ENCODE measurements at places on chromosomes 5 and 9.

DNA sequence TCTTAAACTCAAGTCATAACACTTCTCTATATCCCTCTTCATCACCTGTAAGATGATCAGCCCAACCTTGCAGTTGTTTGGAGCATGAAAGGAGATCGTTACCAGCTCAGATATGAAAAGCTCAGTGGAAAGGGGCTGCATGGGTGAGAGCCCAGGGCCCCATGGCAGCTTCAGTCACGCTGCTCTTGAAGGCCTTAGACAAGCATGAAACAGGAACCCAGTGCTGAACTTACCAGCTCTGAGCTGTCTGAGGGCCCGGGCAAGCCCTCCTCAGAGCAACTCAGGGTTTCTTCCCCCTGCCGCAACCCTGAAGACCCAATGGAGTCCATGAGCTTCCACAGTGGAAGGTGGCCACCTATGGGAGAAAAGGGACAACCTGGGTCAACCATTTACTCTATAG lies 3.3 kb downstream of the HK3 start:
- peak; percentile 12 for DNase-seq

- DNase-seq = no peak
These were observed 105.1 kb downstream of the BRINP1 start for GRCh38 chr9:119264165-119264564.

GRCh38 chr5:76180814-76181805 lies 97.9 kb downstream of the SV2C start:
- peak; percentile 37 for DNase-seq

DNA sequence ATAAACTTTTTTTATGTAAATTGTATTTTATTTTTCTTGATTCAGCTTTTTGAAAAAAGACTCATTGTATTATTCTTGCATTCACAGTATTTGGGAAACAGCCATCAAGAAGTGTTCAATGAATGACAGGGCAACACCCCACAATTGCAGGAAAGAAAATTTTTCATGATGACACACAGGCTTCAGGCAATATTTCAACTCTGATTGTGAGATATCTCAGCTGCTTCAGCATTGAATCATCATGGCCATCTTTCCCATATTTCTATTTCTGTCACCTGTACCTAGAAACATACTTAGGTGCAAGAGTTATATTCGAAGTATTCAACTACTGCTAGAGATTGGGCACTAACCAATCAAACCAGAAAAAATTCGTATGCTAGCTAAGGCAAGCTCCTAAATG lies 446.0 kb downstream of the ISL1 start:
- no peak for DNase-seq

DNA sequence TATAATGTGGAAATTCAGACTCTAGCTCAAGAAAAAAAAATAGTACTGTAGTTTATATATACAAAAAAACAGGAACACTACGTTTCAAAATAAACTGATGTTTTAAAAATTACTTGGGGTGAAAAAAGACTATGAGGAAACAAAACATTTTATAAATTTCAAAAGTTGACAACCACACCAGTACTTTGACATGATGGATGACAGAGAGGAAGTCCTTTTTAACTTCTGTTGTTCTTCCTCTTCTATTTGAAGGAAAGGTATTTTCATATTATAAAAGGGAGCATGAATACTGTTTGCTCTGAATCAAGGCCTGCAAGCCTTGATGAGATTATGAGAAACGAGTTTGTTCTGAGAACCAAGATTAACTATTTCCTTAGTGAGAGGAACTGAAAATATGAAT lies 456.9 kb downstream of the TAF11L14 start:
- DNase-seq = no peak

DNA sequence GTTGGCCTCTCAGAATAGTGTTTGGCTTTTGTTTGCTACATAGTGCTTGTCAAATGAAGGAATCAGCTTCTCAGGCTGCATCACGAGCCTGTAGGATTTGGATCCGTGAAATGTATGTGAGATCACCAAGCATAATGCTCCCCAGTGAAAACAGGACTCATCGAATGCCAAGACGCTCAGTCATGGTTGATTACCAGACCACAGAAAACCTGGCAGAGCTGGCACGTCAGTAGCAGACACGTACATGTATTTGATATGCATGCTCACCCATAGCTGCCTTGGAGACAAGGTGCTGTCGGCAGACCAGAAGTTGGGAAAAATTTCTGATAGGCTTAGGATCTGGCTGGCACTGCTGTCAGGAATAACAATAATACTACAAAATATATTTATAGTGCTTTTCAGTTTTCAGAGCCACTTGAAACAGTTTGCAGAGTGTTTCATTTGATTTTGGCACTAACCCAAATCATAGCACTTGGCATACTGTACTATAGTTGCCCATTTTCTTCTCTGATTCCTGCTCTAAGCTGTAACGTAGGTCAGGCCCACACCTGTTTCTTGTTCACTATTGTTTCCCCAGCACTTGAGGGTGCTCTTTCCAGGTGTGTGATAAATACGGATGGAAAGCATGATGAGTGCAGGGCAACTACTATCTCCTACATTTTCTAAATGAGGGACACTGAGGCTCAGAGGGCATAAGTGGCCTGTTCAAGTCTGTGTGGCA lies 226.1 kb downstream of the NR3C1 start:
- no peak for DNase-seq

- DNase-seq = no peak
These were observed 39.7 kb upstream of the SLC25A51 start for GRCh38 chr9:37943345-37944265.

- no peak for DNase-seq
These were observed 318.9 kb upstream of the RIOK2 start for GRCh38 chr5:97501965-97502305.

DNA sequence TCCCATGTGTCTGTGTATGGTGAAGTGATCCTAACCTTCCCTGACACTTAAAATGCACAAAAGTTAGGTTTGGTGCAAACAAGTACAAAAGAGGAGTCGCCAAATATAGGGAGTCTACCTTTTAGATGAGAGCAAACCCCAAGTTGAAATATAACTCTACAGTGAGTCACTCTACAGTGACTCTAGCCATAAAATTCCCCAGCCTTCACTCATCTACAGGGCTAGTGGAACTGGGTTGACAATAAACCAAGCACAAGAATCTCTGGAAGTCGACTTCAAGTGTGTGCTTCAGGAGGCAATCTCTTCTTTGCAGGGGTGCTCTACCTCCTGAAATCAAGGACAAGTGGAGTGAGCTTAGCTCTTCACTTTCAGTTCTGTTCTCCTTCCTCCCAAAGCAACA lies 3.3 kb downstream of the SHISAL2B start:
- DNase-seq = no peak

DNA sequence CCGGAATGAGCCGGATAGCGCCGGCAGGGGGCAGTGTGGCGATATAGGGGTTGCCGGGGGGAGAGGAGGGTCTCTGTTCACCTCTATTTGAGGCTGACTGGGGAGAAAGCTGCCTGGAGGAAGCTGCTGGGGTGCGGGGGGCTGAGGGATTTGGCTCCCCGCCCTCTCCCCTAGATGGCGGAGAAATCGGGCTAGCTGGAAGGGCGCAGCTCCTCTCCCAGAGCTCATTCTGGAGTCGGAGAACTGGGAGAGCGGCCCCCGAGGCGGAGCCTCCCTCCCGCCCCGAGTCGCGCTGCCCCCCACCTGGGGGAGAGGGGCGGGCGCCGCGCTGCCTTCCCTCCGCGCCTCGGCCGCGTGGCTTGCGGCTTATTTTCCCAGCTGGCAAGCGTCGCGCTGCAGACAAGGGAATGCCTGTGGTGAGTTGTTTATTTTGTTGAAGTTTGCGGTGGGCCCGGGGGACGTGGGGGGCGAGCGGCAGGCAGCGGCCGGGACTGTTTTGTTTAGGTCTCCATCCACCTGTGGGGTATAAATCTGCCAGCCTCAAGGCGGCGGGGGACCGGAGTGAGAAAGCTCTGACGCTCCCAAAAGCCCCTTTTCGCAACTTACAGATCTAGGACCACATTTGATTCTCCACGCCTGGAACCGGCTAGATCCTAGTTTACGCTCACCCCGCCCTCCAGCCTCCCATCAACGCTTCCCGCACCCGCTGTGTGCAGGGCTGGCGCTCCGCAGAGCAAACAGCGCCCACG lies 4.1 kb upstream of the RGMB start:
- peak; percentile 59 for DNase-seq

- no peak for DNase-seq
These were observed 23.1 kb downstream of the NIM1K start for GRCh38 chr5:43215073-43215631.

DNA sequence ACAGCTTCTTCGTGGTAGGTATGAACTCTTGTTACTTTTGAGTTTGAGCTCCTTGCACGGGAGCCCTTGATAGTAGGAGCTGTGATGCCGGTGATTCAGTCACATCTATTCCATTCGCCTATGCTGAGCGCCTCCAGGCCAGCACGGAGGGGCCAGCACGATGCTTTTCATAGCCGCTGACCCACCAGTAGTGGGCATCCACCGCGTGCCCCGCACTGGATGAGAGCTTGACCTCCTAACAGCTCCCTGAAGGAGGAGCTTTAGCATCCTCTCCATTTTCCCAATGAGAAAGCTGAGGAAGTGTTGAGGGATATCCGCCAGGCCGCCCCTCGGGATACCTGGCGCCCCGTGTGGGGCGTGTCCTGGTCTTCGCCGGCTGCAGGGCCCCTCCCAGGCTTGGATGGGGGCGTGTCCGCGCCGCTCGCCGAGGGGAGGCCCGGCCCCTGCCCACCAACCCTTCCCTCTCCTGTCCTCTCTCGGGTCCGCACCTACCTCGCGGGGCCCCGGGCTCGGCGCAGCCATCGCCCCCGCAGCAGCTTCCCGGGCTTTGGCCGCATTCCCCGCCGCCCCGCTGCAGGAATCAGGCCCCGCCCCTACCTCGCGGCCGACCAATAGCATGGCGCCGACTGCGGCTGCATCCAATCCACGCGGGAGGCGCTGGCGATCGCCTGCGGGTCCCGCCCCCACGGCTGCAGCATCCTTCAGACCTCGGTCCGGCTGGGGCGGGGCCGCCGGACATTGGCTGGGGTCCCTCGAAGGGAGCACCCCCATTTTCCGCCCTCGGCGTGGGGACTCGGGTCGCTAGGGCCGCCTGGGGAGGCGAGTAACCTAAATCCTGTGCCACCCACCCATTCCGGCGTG lies at the start of gene PIP5KL1:
Gene PIP5KL1, minus strand, starts transcription at position 547 of the 861 bp plus-strand sequence. Its CDS starts 25 bp downstream, at position 522.
- peak; percentile 82 for DNase-seq

- no peak for DNase-seq
These were observed 243.8 kb downstream of the COX7C start for GRCh38 chr5:86861512-86861911.

DNA sequence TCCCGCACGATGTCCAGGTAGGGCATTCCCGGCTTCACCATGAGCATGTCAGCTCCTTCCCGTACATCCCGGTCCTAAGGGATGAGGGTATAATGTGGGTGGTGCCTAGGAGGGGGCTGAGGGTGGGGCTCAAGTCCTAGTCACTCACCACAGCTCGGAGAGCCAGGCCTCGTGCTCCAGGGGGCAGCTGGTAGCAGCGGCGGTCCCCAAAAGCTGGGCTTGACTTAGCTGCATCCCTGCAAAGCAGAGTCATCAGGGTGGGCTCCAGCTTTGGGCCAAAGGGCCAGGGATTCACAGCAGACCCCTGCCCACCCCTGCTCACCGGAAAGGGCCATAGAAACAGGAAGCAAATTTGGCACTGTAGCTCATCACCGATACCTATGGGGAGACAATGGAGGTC lies 11.6 kb downstream of the ALAD start:
- no peak for DNase-seq

DNA sequence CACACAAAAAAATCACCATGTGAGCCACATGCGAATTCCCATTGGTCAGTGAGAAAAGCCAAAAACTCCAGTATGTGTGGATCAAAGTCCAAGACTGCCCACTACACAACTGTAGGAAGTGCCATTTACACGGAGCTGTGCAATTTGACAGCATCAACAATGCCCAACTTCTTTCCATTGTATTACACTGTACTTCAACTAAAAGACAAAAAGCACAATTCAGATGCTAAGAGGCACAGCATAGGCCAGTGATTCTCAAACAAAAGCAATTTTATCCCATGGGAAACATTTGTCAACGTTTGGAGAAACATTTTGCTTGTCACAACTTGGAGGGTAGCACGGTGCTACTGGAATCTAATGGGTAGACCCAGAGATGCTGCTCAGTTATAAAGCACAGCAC lies 39.8 kb downstream of the IARS1 start:
- DNase-seq = no peak

DNA sequence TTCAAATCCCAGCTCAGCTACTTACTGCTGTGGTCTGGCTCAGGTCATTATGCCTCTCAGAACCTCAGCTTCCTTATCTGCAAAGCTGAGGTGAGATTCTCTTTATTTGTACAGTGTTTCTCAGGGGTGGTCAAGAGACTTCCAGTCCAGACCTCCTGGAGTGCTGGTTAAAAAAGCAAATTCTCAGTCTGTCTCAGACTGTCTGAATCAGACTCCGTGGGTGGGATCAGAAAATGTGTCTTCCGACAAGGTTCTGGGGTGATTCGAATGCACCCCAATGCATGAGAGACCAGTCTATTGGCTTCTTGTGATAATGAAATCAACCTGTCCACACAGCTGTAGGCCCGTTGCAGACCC lies 137.7 kb upstream of the SMIM23 start:
- no peak for DNase-seq

DNA sequence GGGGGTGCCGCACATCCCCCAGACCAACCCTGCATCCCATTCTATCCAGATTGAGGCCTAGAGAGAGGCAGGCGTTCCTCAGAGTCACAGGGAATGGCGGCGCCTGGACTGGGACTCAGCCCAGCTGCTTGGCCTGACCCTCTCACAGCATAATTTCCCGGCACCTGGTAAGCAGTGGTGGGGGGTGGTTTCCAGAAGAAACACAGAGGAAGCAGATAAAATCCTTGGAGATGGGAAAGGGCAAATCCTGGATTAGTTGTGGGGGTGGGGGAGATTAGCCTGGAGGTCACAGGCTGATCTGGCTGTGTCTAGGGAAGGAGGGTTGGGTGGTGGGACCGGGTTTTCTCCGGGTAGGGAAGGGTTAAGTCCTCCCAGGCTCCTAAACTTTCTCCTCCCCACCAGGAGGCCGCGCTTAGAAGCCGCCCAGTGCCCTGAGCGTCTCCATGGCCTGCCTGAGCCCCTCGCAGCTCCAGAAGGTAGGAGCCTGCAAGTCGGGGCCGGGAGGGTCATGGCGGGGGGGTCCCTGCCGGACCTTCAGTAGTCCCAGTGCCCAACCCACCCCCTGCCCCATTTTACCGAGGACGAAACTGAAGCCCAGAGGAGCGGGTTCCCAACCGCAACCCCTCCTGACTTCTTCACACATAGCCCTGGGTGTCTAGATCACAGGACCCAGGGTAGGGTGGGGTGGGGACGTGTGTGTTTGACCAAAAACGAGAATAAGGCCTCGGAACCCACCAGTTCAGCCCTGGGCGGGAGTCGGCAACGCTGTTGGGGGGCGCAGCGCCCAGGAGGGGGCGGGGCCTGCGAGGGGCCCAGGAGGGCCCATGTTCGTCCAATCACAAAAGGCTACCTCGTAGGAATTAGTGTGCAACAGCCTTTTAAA lies 1.3 kb downstream of the PHYHD1 start:
- no peak for DNase-seq
